ENCODE measurements at places on chromosomes 5 and 9.

DNA sequence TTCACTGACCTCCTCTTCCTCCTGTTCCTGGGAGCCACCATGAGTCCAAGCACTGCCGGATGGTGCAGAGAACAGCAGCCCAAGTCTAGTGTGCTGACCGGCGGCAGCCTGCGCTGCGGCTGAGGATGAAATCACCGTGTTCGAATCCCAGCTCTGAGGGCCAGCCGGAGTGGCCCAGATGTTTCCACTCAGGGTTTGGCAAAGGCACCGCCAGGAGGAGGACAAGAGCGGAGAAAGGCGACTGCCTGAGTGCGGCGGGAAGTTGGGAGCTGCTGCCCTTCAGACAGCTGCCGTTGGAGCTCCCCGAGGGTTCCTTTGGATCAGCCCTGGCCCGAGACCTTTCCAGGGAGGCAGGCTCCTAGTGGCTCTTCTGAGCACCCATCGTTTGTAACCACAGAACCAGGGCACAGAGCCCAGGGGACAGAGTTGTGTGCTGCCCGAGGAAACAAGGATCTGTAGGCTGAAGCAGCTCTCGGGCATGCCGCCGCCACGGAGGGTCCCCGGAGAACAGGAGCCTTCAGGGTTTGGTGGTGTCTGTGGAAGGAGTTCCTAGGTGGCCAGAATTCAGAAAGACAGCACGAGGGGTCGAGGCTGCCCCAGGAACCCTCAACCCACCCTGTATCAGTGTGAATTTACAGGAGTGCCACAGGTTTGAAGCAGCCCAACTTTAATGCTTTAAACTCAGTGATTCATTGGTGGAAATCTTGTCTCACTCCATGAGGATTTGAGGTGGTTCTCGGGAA is 115.6 kb upstream of the COL5A1 start:
- DNase-seq, result peak; percentile 83

- DNase-seq, result no peak
Measured at GRCh38 chr5:983568-983967, 25.0 kb upstream of the NKD2 start.

GRCh38 chr5:159209438-159210209 is at the start of gene RNF145:
Gene RNF145 (minus strand): TSS chr5:159209553. CDS start chr5:159203617, 5,936 bp downstream.
- peak; percentile 94 for DNase-seq

DNA sequence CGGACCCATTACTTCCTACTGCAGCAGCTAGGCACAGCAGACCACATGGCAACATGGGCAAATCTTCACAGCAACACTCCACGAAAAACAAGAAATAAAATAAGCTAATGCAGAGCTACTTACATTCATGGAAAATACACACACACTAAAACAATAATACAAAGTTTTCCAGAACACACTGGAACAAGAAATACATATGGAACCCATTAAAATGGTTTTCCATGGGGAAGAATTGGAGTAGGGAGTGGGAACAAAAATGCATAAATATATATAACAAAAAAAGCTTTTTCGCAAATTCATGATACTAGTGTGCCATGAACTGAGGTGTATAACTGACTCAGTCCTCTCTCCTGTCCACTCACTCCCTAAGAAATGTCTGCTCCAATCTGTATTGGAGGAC is 8.3 kb downstream of the ADAMTS12 start:
- DNase-seq, result no peak

GRCh38 chr9:83034587-83034986 is 28.4 kb downstream of the RASEF start:
- DNase-seq, result no peak

GRCh38 chr9:113508111-113508749 is 44.7 kb downstream of the RGS3 start:
- DNase-seq, result no peak

DNA sequence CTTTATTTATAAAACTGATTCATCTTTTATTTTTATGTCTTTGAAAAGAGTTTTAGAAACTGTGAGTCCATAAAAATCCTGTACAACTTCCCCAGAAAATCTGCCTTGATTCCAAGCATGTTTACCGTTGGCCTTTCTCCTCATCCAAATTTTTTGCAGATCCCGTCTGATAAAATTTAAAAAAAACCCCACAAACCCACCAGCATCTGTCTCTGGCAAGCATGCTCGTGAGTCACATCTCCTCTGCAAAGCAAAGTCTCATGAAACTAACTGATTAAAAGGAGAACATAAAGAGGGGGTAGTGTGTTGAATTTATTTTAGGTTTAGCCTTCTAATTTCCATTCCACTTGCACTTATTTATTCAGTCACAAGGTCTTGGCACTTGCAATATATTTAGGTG is 109.4 kb downstream of the MAT2B start:
- DNase-seq, result no peak

DNA sequence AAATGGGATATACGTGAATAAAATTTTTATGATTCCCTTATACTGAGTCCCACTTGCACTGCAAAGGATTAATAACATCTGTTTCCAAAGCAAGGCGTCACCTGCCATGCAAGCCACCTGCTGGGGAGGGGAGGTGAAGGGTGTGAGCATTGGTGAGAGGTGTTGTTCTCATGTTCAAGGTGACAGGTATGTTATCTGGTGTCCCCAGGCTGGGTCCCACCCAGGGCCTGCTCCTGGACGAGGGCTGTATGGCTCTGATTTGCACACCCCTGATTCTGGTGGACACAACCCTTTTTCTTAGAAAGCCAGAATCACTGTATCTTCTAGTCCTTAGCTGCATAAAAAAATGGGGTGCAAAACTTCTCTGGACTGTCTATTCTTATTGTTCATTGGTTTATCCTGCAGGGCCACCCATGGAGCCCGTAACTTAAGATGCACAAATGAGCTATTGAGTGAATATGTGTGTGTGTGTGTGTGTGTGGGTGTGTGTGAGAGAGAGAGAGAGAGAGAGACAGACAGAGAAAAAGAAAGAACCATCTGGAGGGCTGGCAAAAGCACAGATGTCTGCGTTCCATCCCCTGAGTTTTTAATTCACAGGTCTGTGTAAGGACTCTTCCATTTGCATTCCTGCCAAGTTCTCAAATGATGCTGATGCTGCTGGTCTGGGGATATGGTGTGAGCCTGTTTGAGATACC is 53.7 kb downstream of the SYK start:
- no peak for DNase-seq

- no peak for DNase-seq
Measured at GRCh38 chr9:91341258-91341746, 20.4 kb downstream of the AUH start.

- DNase-seq, result no peak
Measured at GRCh38 chr5:139094154-139095131, 103.7 kb downstream of the SIL1 start.

- no peak for DNase-seq
Measured at GRCh38 chr9:24189986-24190385, 355.7 kb downstream of the IZUMO3 start.

DNA sequence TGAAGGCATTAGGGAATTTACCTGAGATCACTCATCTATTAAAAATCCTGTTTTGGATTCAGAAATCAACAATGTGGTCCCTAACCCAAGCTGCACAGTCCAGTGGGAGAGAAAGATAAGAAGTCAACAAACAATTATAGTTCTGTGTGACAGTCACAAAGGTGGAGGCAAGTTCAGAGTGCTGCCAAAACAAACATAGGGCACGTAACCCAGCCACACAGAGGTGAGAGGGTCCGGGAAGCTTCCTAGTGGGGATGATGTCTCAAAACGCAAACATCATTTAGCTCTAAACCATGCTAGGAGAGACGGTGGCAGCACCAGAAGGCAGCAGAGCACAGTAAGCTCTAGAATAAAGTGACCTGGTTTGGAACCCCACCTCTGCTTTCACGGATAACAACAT is 158.9 kb downstream of the MAPKAP1 start:
- DNase-seq, result no peak

GRCh38 chr9:137492464-137493363 is 33.6 kb upstream of the NSMF start:
- no peak for DNase-seq

DNA sequence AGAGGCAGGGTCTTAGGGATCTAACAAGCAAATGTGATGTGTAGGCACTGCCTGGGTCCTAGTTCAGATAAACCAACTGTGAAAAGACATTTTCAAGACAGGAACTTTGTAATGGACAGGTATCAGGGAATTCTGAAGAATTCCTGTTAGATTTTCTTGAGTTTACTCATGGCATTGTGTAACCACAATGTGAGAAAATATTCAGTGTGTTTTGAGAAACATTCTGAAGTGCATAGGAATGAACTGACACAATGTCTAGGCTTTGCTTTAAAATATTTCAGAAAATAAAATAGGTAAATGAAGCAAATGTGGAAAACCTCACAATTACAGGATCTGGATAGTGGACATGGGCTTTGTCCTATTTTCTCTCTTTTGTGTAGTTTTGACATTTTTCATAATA is 15.2 kb upstream of the AFAP1L1 start:
- peak; percentile 31 for DNase-seq

Data from AG08395 (cell line).